CD4-positive, alpha-beta memory T cell (primary cell): ENCODE measurements at places on chromosomes 7 and 10.

- DNase-seq, result no peak
Observed at GRCh38 chr7:149721084-149721601, 52.2 kb downstream of the ZNF467 start.

DNA sequence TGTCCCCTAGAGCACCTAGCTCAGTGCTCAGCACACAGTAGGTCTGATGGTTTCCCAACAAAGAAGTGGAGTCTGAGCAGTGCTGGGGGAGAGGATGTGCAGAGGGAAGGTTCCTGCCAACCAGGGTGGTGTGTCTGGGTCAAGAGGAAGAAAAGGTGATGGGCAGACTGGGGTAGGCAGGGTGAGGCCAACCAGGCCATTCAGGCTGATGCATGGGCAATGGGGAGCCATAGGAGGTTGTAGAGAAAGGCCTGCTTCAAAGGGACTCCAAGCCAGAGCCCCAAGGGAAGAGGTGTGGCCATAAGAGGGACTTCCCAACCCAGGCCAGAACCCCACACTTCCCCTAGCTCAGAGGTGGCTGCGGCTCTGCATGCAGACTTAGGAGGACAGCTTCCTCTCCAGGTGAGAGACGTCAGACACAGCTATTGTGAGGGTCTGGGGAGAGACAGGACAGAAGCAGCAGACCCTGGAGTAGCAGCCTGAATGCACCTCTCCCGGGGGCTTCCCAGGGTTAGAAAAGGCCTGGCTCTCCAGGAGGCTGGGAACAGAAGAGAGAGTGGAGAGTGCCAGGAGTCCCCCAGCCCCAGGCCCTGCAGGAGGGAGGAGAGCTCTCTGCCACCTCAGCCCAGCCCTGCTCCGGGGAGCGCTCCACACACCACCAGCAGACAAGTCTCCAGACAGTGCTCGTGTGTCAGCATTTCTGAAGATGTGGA, 87.4 kb upstream of the ZMIZ1 start:
- no peak for DNase-seq

GRCh38 chr10:132167976-132168375, 18.8 kb upstream of the DPYSL4 start:
- no peak for DNase-seq

GRCh38 chr7:111011520-111011919, 79.4 kb upstream of the LRRN3 start:
- DNase-seq, result no peak

- DNase-seq, result no peak
Observed at GRCh38 chr10:110764378-110764777, 107.3 kb upstream of the PDCD4 start.
